EL (cell line): ENCODE measurements at places on chromosomes 12 and 14.
A peak's percentile ranks its signal among the peaks of the same experiment; 100 is the strongest.

- DNase-seq: no peak
Observed at GRCh38 chr14:101104485-101104884, 201.0 kb upstream of the RTL1 start.

GRCh38 chr12:110591451-110592051, 8.4 kb upstream of the PPTC7 start:
- no peak for DNase-seq

- DNase-seq: no peak
Observed at GRCh38 chr12:9037431-9037830, 48.1 kb downstream of the KLRG1 start.

DNA sequence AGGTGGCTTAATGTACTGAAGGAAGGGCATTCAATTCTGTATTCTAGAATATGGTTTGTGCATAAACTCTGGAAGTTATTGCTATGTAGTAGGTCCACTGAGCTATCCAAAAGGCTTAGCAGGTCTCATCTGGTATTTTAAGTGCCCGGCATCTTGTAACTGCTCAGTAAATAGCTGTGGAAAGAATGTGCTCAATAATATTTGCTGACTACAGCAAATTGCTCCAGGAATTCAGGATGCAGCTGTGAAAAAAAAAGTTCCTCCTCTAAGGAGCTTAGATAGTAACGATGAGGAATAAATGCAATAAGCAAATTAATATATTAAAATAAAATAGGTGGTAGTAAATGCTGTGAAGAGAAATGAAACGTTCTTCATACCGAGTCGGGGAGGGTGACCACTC, 857.1 kb downstream of the AACS start:
- no peak for DNase-seq

- peak; percentile 27 for DNase-seq
Observed at GRCh38 chr14:21723431-21724045, 49.9 kb upstream of the OR4E1 start.

- DNase-seq: no peak
Observed at GRCh38 chr12:69243099-69244084, 4.0 kb downstream of the CPSF6 start.

DNA sequence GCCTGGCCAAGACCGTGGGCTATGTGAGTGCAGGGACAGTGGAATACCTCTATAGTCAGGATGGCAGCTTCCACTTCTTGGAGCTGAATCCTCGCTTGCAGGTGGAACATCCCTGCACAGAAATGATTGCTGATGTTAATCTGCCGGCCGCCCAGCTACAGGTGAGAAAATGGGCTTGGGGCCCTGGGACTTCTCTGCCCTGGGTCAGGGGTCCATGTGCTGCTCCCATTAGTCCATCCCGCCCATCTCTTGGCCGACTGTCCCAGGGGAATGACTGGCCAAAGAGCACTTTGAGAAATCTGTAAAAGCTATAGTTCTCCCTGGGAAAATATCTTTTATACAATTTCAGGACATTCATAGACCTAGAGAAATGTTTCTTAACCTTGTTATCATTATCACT, 63.5 kb downstream of the ACACB start:
- no peak for DNase-seq

DNA sequence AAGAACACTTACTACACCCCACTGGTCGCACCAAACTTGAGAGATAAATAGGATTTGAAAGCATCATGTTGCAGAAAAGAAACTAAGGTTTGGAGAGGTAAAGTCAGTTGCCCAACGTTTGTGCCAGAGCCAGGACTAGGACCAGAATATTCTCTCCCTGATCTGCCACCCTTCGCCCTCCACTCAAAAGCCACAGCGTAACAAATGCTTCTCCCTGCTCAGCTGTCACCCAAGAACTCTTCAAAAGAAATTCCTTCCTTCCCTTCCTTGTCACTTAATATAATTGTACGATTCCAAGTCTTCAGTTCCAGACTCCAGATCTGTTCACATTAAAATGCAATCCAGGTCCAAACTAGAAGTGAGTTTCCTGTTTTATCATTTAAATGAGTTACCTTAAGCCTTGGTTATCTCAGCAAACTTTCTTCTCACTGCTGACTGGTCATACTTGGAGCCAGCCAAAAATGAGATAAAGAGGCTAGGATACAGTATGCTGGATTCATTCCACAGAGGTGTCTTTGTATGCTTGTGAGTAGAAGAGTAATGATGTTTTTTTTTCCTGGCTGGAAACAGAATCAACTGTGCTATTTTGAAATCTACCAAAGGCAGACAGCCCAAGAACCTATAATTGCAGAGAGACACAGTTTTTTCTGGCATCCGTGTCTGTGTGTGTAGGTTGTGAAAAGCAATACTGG, 12.8 kb upstream of the PPFIBP1 start:
- DNase-seq: no peak

DNA sequence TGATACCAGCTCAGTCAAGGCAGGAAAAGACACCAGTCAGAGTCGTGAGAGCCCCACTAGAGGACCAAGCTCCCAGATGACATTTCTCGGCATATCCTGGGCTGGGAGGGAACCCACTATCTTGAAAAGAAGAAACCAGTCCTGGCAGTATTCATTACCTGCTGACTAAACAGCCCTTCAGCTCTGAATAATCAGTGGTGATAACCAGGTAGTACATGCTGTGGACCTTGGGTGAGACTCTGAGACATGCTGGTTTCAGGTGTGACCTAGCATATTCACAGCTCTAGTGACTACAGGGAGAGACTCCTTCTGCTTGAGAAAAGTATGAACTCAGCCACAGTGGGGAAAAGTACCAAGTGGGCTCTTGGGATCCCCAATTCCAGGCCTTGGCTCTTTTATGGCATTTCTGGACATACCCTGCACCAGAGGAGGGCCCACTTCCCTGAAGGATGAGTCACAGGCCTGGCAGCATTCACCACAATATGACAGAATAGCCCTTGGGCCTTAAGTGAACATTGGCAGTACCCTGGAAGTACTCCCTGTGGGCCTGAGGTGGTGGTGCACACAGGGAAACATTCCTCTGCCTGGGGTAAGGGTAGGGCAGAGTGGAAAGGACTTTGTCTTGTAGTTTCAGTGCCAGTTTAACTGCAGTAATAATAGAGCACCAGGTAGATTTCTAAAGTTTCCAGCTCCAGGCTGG, 82.6 kb upstream of the SLC38A4 start:
- peak; percentile 85 for DNase-seq

DNA sequence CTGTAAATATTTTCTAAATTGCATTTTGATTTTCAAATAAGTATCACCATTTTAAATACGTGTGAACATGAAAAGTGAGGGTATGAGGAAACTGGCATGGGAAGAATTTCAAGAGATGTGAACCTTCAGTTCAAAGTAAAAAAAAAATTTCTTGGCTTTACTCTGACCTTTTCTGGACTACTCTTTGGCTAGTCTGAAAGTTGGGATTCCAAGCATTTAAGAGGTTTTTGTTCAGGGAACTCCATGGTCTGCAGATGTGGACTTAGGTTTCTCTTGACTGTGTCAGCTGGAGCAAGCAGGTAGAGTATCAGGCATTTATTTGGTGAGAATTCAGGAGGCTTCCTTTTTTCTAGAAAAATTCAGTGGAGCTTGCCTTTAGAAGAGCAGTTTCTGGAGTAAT, 311.6 kb downstream of the LRIG3 start:
- peak; percentile 8 for DNase-seq

DNA sequence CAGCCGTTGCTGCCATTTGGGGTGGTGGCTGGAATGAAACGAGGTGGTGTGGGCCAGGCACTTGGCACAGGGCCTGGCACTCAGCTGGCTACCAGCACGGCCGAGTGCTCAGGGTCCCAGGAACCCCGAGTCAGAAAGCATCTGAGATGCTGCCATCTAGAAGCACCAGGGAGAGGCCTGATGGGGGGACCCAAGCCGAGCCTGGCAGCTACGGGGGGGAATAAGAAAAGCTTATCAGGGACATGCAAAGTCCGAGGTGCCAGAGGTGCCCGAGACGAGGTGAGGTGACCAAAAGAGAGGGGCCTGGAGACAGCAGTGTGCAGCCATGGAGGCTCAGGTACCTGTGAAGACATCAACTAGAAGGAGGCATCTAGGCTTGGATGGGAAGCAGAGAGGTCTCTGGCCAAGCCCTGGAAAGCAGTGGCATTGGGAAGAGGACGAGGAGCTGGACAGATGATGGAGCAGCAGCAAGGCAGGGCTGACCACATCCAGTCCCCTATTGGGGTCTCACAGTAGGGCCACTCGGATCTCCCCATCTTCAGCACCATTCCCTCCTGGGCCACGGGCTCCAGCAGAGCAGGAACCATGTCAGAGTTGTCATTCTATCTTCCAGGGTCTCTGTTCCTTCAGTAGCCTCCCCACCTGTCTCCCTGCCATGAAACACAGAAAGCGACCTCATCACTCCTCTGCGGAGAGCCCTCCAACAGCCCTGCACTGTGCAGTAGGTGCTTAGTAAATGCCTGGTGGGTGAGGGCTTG, 59.3 kb upstream of the DIO3 start:
- no peak for DNase-seq

- DNase-seq: no peak
Observed at GRCh38 chr12:27164330-27165040, 79.6 kb upstream of the STK38L start.

DNA sequence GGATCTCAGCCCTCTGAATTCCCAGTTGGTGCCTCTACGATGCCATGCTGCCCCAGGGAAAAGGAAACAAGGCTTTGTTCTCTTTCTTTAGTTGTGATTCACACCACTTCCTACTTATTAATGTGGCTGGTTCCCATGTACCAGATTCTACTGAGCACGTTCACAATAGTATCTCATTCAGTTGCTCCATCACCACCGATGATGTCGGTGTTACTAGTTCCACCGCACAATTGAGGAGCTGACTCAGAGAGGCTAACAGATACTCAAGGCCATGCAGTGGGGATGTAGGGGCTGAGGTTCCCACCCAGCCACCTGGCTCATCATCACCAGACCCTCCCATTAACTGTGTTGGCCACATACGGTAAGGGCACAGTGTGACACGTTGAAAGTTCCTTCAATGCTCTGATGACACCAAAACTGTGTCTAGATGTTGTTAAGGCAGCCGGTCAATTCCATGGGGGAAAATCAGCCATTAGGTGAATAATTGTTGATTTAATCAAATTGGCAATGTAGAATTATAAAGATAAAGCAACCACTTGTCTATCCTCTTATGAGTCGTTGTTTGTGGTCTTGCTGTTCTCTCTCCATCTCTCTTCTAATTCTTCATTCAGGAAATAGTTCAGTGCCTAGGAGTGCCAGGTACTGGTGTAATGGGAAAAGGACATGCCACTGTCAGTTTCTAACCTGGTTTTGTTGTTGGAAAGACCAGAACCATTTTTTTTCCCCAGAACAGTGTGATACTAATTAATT, 244.2 kb upstream of the CRY1 start:
- DNase-seq: peak; percentile 31

DNA sequence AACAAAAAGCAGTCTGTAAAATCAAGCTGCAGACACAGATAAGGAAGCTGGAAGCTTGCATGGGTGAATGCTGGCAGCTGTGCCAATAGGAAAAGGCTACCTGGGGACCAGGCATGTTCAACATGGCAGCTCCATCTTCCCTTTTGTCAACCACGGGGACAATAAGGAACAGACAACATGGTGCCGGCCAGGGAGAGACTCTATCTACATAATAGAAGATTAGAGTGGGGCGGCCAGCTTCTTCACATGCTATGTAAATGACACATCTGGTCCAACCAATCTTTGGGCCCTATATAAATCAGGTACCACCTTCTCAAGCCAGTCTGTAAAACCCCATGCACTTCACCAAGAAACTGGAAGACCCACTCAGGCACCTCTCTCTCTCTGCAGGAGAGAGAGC, 157.6 kb downstream of the SUDS3 start:
- DNase-seq: no peak

DNA sequence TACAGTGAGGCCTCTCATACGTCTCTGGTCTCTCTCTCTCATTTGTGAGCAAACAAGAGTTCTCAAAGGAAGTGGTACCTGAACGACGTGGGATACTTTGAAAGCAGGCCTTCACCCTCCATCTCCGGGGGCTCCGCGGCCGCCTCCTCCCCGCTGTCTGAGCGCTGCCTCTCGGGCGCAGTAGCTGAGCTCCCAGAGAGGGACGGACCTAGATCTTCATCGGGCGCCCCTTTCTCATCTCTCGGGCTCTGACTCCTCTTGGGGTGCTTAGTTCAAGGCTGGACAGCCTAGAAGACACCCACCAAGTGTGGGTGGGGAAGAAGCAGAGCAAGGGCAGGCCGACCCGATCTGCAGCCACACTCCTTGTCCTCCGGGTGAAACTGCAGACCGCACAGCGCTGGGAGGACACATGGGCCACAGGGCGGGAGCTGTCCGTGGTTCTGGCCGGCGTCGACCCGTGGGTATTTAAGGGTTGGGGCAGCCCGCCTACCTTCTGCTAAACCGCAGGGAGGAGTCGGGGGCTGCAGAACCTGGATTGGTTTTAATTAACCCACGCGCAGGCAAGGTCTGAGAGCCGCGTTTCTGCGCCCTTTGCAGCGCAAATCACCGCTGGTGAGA, 92.7 kb downstream of the PAH start:
- DNase-seq: peak; percentile 34

DNA sequence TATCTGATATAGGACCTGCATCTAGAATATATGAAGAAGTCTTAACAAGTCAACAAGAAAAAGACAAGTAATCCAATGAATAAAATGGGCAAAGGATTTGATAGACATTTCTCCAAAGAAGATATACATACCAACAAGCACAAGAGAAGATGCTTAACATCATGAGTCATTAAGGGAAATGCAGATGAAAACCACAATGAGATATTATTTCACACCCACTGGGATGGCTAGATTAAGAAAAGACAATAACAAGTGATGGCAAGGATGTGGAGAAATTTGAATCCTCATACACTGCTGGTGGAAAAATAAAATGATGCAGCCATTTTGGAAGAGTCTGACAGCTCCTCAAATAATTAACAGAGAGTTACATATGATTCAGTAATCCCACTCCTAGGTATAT, 502.6 kb downstream of the FUT8 start:
- DNase-seq: peak; percentile 1

DNA sequence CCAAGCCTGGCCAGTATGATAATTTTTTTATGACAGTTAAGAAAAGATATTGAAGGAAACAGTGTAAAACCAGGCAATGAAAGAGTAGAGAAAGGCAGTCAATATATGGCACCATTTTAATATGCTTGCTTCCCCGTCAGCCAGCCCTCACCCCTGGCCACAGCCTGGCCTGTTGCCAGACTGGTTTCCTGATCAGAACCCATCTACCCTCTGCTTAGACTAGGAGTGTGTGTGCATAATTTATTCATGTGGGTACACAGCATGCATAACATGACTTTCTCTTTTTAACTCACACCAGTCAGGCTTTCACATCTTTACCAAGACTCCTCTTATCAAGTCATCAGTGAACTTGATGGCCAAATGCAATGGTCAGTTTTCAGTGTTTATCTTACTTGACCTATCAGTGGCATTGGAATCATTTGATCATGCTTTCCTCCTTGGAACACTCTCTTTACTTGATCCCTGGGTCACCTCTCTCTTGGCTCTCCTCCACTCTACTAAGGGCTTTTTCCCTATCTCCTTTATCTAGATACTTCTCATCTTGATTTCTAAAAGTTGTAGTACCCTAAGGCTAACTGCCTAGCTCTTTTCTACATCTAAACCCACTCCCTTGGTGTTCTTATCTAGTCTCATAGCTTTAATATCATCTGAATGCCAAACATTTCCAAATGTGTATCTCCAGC, 10.0 kb upstream of the GPR19 start:
- DNase-seq: no peak

- no peak for DNase-seq
Observed at GRCh38 chr12:101854747-101855146, 22.6 kb upstream of the DRAM1 start.

- peak; percentile 90 for DNase-seq
Observed at GRCh38 chr12:76158518-76159321, 74.2 kb upstream of the NAP1L1 start.

GRCh38 chr14:67373347-67373746, 13.2 kb downstream of the EIF2S1 start:
- DNase-seq: no peak
